ENCODE measurements at places on chromosomes 1 and 21.

DNA sequence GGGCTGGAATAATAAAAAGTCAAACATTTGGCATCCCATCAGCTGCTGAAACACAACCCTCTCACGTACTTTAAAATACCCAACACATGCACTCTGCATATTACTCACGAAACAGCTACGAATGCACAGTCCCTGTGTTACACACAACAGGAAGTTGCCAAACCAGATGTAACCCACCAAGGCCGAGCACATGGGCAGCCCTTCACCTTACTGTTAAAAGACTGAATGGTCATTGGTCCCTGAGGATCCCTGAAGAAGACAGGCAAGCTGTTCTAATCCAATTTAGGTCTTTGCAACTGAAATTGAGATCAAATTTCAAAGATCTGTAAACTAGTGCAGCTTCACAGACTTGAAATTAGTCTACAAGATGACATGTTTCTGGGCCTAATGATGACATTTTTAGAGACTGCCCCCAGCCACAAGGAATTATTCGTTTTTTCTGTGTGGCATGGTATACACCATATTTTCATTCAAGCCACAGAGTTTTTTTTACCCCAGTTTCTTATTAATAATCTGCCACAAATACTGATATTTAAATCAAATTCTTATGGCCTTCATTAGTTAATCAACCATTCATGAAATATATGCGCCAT lies 25.6 kb upstream of the IER5 start:
- DNase-seq: no peak

GRCh38 chr1:16170283-16170673 lies 14.4 kb upstream of the EPHA2 start:
- DNase-seq: no peak

DNA sequence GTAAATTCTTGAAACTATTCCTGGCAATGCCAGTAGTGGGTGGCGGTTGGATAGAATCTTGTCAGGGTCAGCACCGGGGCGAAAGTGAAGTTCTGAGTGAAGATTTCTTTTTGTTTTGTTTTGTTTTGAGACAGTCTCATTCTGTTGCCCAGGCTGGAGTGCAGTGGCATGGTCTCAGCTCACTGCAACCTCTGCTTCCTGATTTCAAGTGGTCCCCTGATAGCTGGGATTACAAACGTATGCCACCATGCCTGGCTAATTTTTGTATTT lies 33.3 kb downstream of the PCNT start:
- no peak for DNase-seq

DNA sequence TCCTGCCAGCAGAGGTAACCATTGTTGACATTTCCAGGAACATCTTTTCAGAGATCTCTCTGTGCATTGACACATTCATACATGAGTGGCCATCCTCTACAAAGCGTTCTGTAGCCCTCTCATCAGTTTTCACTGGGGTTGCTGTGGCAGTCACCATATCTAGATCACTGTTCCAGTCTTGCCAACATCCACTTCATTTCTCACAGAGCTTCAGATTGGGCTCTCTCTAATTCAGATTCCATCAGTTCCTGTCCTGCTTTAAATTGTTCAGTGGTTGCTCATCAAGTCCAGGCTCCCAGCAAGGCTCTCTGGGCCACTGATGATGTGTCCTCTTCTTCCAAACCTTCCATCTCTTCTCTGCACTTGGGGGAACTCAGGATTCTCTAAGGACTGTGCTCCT lies 173.7 kb downstream of the KCNJ6 start:
- DNase-seq: no peak

DNA sequence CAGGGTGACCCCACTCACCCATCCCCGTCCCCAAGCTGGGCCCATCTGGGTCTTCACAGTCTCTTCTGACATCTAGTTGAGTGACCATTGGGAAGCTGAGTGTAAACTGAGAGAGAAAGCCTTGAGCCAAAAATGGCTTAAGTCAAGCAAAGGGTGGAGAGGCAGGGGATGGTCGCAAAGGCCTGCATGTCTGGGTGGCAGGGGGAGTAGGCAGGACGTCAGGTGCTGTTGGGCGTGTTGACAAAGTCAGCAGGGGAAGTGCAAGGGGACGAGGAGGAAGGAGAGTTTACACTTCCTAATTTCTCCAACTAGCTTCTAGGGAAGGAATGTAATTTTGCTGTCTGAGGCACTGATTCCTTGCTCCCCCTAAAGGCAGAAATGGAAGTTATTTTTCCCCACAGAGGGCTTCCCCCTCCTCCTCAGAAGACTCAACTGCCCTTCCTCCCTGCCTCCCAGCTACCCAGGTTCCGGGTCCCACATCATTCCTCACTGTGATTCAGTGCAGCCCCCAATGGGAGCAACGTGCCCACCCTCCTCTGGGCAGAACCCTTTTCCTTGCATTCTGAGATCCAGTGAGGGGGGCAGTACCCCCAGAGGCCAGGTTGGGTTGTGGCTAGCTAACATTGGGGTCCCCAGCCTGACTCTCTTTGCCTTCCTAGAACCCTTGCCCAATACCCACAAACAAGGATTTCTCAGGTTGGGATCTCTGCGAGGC lies 1.2 kb upstream of the ADORA1 start:
- no peak for DNase-seq

- no peak for DNase-seq
Measured at GRCh38 chr1:6012529-6013318, 20.5 kb upstream of the NPHP4 start.

- no peak for DNase-seq
Measured at GRCh38 chr1:245609354-245610150, 454.8 kb downstream of the KIF26B start.
